EH (cell line): ENCODE measurements at places on chromosomes 11 and 22.

- peak; percentile 35 for DNase-seq
Measured at GRCh38 chr11:72908032-72908676, 93.9 kb downstream of the ATG16L2 start.

DNA sequence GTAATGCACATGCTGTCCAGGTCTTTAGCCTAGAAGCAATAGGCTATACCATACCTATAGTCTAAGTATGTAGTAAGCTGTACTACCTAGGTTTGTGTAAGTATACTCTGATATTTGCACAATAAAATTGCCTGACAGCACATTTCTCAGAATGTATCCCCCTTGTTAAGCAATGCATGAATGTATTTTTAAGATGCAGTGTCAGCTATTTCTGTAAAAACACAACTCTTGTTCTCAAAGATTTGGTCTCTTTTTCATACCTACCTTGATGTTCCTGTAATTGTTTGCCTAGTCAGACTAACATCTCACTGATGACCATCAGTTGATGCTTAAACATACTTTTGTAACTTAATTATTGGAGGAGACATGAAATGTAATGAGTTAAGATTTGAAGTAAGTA is 619.9 kb downstream of the CNTN5 start:
- no peak for DNase-seq

DNA sequence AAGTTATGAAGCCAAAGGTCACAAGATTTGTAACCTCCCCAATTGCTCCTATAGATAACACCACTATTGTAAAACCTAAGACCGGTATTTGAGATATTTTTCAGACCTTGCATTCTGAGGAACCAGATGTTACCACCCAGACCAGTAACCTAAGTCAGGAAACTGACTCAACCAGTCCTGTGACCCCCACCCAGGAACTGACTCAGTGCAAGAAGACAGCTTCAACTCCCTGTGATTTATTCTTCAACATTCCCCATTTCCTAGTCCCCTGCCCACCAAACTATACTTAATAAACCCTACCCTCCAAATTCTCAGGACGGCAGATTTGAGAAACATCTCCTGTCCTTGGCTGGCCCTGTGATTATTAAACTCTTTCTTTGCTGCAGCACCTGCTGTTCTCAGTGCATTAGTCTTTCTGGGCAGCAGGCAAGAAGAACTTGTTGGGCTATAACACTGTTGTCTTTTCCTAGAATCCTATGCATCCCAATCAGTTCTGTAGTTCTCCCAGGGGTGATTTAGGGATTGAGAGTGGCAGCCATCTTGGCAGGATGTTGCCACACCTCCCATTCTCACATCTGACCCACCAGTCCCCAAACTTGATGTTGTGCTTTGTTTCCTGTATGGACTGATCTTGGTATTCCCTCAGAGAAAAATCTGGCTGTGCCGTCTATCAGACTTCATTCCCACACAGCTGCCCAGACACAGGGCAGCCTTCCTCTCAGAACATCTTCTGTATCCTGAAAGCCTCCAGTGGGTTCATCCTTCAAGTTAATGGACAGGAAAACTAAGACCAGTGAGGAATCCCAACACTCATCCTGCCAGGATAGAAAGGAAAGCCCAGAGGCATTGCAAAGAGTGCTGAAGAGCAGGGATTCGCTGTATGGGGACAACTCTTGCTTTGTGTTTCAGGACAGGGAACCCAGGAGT is 104.0 kb downstream of the PDE2A start:
- DNase-seq = peak; percentile 75

DNA sequence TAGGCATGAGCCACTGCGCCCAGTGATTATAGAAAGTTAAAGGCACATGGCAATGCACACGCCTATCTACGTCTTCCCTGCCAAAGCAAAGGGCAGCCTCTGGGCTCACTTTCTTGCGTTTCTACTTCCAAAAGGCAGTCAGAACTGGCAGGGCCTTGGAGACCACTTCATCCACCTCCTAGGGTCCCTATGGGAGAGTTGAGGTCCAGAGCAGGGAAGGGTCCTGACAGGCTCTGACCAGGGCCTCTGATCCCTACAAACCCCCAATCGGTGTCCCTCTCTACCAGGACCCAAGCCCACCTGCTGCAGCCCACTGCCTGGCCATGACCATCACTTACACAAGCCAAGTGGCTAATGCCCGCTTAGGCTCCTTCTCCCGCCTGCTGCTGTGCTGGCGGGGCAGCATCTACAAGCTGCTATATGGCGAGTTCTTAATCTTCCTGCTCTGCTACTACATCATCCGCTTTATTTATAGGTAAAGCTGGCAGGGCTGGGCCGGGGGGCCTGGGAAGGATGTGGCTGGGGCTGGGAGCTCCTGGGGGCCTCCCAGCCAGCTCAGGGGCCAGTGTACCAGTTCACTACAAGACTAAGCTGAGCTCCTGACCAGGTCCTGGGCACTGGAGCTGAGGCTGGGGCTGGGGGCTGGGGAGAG is 1.5 kb downstream of the BEST1 start:
- DNase-seq = no peak

DNA sequence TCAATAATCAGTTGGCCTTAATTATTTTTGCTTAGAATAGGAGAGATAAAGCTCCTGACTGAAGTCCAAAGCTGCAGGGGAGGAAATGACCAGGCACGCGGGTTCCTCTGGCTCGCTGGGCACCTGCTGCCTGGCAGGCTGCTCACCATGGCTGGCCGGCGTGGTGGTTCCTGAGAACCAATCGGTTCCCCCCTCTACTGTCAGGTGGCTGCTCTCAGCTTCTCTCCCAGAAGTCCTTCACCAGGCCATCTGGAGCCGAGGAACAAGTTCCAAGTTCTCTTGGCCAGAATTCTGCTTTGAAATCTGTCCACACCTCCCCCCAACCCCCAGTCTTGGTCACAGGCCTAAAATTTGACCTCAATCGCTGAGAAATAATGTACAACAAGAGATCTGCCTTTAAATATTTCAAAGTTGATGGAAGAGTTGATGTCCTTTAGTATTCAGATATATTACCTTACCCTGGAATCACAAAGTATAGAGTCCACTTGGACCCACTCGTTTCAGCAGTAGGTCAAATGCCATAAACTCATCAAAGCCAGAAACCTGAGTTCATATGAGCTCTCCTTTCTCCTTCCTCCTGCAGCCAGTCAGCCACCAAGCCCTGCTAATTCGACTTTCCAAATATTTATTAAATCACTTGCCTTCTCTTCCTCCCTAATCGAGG is 25.2 kb downstream of the EXPH5 start:
- DNase-seq = no peak

GRCh38 chr11:71309611-71310010 is 57.2 kb upstream of the SHANK2 start:
- no peak for DNase-seq

GRCh38 chr11:122093731-122094275 is 22.2 kb downstream of the BLID start:
- peak; percentile 79 for DNase-seq

DNA sequence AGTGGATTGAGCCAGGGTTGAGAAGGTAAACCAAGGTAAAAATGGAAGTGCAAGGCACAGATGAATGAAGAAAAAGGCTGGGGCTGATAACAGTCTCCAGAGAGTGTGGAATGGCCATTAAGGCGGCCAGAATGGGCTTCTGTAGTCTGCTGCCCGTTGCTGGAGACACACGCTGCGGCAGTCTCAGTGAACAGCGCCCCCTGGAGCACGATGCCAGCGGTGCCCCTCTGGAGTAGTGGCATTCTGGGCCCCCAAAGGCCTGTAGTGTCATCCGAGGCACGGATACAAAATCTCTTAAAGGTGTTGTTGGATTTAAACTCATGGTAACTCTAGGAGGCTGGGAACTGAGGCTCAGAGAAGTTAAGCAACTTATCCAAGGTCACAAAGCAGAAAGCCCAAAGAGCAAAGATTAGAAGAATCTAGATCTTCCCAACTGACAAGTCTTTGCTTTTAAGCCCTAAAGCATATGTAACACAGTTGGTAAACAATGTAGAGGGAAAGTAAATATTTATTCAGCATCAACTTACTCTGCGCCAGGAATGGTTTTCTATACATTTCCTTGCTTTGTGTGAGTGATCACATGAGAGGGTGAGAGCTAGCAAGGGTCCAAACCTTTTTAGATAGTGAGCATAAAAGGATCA is 18.2 kb downstream of the KCNJ1 start:
- DNase-seq = peak; percentile 42

GRCh38 chr11:66745356-66746235 is 16.6 kb upstream of the SPTBN2 start:
- DNase-seq = no peak

- peak; percentile 76 for DNase-seq
Measured at GRCh38 chr11:76677458-76677765, 6.9 kb upstream of the LRRC32 start.

DNA sequence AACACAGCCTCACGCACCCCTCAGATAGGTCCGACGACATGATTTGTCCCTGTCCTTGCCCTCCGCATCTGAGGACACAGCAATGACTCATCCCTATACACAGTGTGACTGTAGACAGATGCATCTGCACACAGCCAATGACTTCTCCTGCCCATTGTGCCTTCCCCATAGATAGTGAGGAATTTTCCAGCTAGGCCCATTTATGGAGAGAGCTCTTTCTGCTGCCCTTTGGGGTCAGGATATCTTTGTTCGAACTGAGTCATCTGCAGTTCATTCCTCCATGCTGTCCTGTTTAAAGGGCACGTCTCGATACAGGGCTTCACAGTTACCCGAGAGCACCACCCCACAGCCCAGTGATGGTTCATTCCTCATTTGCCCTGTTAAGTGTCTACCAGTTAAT is 96.7 kb downstream of the LARGE1 start:
- DNase-seq = peak; percentile 59

- peak; percentile 76 for DNase-seq
Measured at GRCh38 chr11:35324981-35325380, 94.4 kb downstream of the SLC1A2 start.

- DNase-seq = no peak
Measured at GRCh38 chr11:65058012-65058411, 341 bp downstream of the NAALADL1 start.

DNA sequence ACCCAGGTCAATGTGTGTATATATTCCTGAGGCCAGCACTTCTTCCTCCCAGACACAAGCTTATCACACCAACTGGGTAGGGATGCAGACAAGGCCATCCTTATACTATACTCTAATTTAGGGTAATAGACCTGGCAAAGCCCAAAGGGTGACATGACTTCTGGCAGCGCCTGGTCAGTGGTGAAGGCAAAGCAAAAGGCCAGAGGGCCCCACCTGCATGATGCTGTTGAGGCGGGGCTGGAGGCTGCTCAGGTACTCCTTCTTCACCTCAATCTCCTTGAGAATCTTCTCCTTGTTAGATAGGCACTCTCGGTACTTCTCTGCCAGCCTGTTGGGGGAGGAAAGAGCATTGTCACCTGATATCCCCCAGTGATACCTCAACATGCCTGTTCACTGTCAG is 17.1 kb downstream of the THOC5 start:
- DNase-seq = no peak

DNA sequence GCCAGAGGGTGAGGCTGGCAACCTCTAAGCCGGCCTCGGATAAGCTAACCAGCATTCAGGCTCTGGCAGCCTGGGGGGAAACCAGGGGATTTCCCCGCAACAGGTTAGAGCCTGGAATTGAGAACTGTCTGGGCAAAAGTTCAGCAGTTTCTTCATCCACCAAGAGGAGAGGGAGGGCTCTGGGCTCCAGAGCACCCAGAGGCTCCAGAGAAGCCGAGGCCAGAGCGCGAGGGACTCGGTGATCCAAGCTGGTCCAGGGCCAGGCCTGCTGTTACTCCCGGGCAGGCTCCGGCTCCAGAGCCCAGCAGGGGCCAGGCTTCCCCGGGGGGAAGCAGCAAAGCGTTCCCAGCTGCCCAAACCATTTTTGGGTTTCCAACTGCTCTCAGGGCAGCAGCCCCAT is 13.3 kb upstream of the SH3BP1 start:
- no peak for DNase-seq

DNA sequence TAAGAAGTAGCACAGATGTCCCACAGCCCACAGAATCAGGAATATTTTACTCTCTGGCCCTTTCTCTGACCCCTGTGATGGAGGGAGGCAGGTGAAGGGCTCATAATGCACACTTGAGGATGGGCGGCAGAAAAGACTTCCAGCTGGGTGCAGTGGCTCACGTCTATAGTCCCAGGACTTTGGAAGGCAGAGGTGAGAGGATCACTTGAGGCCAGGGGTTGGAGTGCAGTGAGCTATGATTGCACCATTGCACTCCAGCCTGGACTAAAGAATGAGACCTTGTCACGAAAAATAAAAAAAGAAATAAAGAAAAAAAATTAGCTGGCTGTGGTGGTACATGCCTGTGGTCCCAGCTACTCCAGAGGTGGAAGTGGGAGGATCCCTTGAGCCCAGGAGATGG is 13.5 kb upstream of the CRYBB3 start:
- DNase-seq = no peak

GRCh38 chr11:61716478-61717285 is 35.8 kb upstream of the MYRF start:
- DNase-seq = no peak

- peak; percentile 27 for DNase-seq
Measured at GRCh38 chr22:24159650-24160049, 21.6 kb upstream of the SUSD2 start.

- DNase-seq = no peak
Measured at GRCh38 chr22:43862074-43862881, at the start of gene SULT4A1. TSS of gene SULT4A1 (minus strand) at chr22:43862513. CDS start at chr22:43862382, 131 bp downstream.

DNA sequence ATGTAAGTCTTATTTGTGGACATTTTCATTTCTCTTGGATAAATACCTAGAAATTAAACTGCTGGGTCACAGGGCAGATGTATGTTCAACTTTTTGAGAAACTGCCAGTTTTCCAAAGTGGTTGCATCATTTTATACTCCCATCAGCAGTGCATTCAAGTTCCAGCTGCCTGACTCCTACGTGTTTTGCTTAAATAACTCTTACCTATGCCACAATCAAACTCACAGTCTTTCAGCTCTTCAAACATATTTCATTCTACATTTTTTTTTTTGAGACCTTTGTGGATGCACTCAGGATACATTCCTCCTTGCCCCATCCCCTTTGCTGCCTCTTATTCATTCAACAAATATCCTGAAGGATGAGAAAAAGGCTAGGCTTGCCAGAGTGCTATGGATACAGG is 9.2 kb downstream of the TCF20 start:
- DNase-seq = peak; percentile 32

DNA sequence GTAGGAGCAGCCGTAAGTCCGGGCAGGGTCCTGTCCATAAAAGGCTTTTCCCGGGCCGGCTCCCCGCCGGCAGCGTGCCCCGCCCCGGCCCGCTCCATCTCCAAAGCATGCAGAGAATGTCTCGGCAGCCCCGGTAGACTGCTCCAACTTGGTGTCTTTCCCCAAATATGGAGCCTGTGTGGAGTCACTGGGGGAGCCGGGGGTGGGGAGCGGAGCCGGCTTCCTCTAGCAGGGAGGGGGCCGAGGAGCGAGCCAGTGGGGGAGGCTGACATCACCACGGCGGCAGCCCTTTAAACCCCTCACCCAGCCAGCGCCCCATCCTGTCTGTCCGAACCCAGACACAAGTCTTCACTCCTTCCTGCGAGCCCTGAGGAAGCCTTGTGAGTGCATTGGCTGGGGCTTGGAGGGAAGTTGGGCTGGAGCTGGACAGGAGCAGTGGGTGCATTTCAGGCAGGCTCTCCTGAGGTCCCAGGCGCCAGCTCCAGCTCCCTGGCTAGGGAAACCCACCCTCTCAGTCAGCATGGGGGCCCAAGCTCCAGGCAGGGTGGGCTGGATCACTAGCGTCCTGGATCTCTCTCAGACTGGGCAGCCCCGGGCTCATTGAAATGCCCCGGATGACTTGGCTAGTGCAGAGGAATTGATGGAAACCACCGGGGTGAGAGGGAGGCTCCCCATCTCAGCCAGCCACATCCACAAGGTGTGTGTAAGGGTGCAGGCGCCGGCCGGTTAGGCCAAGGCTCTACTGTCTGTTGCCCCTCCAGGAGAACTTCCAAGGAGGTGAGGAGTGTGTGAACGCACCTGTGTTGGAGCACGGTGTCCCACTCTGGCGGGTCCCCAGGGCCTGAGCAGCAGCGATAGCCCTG is at the start of gene TAGLN:
Gene TAGLN, plus strand, starts transcription at position 318 of the 863 bp plus-strand sequence. CDS start 3,644 bp downstream, outside the sequence.
- DNase-seq = peak; percentile 99
